ENCODE measurements at places on chromosomes 1 and 21. TPM values are rescaled to one million over a fixed set of nuclear protein-coding genes. Genes with fewer than 3 reads are reported as not detected.

The PDE4B gene
- polyA plus RNA-seq, result 17.5 TPM

The SELENBP1 gene
- polyA plus RNA-seq, result 195 TPM

The PLPPR4 gene
- 44.7 TPM for polyA plus RNA-seq

The SIK1 gene
- 6.2 TPM for polyA plus RNA-seq

The LCE1A gene
- not detected for polyA plus RNA-seq

The LCE1D gene
- not detected for polyA plus RNA-seq

The MYOG gene
- polyA plus RNA-seq, result not detected

DNA sequence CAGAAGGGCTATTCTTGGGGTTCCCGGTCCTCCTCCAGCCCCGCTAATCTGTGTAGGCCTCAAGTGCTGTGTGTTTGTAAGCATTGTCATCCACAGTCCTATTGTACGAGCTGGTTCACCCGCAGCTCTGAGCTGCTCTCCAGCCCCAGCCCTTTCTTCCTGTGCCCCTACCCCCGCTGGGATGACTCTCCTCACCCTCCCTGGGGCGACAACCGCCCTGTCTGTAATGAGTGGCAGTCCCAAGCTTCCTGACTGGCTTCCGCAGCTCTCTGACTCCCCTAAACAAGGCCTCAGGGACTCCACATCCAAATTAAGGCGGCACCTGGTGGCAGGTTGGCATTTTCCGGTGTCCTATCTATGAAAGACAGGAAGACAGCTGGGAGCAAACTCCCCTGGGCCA is 45.8 kb downstream of the TFF3 start:
- no peak for DNase-seq

DNA sequence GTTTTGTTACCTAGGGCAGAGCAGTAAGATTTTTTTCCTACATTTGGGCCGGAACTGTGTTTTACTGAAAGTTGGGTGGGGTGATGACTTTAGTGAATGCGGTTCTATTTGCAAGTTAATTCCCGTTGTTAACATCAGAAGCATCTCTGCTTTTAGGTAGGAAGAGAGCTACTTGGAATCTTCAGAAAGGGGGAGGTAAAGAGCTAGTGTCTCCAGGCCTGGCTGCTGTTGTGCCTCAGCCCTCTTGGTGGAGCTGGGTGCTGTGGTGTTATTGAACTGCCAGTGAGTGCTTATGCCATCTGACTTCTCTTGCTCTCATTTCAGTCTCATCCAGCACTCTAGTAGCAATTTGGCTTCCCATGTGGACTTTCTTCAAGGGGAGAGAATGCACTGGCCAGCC is 3.4 kb downstream of the KDM4A start:
- no peak for DNase-seq

- no peak for DNase-seq
Observed at GRCh38 chr1:87370544-87370943, 41.9 kb downstream of the LMO4 start.

DNA sequence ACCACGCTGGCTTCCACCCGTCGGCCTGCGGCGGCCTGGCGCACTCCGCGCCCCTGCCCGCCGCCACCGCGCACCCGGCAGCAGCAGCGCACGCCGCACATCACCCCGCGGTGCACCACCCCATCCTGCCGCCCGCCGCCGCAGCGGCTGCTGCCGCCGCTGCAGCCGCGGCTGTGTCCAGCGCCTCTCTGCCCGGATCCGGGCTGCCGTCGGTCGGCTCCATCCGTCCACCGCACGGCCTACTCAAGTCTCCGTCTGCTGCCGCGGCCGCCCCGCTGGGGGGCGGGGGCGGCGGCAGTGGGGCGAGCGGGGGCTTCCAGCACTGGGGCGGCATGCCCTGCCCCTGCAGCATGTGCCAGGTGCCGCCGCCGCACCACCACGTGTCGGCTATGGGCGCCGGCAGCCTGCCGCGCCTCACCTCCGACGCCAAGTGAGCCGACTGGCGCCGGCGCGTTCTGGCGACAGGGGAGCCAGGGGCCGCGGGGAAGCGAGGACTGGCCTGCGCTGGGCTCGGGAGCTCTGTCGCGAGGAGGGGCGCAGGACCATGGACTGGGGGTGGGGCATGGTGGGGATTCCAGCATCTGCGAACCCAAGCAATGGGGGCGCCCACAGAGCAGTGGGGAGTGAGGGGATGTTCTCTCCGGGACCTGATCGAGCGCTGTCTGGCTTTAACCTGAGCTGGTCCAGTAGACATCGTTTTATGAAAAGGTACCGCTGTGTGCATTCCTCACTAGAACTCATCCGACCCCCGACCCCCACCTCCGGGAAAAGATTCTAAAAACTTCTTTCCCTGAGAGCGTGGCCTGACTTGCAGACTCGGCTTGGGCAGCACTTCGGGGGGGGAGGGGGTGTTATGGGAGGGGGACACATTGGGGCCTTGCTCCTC is 1.9 kb downstream of the OLIG2 start:
- no peak for DNase-seq

DNA sequence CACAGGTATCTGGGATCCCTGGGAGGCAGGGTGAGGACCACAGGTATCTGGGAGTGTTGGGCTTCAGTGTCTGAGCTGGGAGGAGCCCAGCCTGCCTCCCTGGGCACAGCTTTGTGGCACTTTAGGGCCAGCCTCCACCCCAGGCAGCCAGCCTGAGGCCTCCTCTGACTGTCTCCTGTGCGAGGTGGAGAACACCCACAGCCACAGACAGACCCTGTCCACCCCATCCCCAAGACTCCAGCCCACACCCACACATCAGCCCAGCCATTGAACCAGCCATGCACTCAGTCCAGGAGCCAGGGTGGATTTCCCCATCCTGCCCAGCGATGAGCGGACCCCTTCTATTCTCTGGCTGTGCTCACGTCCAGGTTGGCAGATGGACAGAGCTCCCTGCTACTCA is 21.8 kb upstream of the TNFRSF1B start:
- DNase-seq, result no peak

GRCh38 chr21:46667741-46668380 is 32.4 kb downstream of the PRMT2 start:
- DNase-seq, result no peak

GRCh38 chr1:180945551-180945950 is 32.9 kb downstream of the KIAA1614 start:
- no peak for DNase-seq

DNA sequence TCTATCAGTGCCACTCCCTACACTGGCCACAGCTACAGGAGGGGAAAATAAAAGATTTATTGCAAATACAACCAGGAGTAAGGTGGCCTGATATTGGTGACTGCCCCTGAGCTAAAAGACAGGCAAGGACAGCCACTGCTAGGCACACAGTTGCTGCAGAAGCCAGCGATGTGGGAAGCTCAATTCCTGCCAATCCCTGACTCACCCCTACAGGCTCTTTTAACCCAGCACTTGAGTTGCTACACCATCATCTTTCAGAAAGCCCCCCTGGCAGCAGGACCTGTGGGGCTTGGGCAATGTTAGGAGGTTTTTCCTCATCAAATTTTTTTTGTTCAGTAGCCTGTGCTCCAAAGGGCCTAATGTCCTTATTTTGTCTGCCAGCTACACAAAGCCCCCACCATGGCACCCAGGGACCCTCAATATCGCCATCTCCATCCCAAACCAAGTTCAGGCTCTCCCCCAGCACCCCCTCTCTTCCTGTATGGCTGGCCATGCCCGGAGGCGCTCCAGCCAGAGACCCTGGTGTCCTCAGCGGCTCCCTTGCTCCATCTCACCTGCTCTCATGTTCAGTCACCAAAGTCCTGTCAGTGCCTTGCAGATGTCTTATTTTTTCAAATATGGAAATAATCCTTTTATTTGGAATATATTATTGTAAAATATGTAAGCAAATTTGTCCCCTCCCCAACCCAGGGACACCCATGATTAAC is 13.4 kb downstream of the CLEC20A start:
- no peak for DNase-seq

- DNase-seq, result peak; percentile 38
Observed at GRCh38 chr1:110068646-110069403, 1.6 kb downstream of the ALX3 start.

DNA sequence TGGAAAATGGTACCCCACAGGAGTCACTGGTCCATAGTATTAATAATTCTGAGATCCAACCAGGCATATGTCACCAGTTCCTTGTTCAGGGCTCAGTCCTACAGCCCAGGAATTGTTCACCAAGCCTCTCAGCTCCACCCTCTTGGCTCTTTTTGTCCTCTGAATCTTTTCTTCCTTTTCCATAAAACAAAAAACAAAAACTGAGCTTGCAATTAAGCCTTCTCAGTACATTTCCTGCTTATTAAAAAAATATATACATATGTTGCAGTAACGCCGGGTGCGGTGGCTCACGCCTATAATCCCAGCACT is 23.4 kb upstream of the KIF1B start:
- no peak for DNase-seq

- no peak for DNase-seq
Observed at GRCh38 chr1:2352341-2352896, 38.9 kb downstream of the MORN1 start.

DNA sequence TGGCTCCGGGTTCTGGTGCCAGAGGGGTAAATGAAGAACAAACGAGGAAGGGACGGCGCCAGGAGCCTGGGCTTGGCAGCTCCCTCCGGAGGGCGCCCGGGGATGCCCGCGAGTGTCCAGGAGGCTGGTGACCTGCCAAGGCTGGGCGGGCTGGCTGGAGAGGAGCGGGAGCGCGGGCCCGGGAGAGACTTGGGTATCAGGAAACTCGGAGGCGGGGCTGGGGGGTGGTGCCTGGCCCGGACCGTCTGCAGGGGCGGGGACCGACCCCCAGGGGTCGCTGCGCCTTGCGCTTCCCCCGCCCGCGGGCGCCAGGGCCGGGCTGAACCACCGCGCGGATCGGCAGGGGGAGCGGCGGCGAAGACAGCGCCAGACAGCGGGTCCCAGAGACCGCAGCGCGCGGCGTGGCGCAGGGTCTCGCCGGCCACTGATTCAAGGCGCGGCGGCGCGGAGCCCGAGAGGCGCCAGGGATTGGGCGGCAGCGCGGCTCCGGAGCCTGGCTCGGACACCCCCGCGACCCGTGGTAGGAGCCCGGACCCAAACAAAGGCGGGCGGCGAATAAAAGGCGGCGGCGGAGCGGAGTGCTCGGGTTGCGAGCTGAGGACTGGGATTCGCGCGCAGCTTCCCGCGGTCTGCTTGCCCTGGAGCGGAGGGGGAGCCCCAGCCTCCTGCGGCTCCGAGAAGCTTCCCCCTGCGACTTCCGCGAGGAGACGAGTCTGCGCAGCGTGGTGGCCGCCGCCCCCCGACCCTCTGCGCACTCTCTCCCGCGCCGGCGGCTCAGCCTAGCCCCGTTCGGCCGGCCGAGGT is at the start of gene DISP3:
DISP3 (plus strand) TSS at position 585 of the 804 bp plus-strand sequence. CDS start 21,838 bp downstream, outside the sequence.
- DNase-seq, result peak; percentile 73

GRCh38 chr1:184300446-184300845 is 86.4 kb upstream of the C1orf21 start:
- DNase-seq, result no peak

- no peak for DNase-seq
Observed at GRCh38 chr1:92929461-92929860, 31.8 kb downstream of the DIPK1A start.

DNA sequence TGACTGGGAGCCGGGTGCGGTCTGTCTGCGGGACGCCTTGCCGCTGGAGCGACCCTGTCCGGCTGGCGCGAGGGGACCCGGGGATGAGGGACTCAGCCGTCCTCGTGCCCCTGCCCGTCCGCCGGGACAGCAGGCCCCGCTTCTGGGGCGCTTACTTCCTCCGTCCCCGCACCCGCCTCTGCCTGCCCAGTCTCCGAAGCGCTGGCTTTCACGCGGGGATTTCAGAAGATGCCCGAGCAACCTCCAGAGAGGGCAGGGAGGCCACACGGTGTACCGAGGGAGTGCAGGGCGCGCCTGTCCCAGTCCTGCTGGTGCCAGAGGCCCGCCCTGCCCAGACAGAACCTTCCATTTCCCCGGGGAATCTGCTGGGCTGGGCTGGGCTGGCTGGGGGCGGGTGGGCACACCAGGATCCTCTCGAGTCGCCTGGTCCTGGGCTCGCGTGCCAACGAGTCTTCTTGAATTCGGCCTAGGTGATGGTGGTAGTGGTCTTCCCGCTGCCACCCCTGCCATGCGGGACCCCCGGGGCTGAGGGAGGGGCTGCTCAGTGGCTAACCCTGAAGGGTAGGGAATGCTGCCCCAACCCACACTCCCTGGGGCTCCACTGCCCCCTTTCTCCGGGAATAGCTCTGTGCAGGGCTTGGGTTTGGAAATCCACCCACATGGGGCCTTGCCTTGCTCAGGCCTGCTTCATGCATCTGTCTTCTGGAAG is 2.5 kb upstream of the TRPM2 start:
- no peak for DNase-seq

DNA sequence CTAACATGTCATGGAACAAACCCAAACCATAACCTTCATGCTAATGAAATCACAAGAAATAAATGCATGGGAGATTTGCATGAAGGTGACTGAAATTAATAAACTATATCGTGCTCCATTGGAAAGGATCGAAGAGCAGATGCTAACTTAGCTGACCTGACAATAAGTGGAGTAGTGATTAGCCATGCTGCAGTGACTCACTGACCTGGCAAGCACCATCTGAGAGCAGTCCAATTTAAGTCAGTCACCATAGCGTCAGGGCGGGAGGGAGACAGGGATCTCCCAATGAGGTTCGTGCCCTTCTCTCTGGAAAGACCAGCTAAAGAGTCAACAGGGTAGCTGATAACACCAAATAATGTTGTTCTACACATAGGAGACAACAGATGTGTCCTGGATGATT is 21.5 kb downstream of the OLIG2 start:
- no peak for DNase-seq

DNA sequence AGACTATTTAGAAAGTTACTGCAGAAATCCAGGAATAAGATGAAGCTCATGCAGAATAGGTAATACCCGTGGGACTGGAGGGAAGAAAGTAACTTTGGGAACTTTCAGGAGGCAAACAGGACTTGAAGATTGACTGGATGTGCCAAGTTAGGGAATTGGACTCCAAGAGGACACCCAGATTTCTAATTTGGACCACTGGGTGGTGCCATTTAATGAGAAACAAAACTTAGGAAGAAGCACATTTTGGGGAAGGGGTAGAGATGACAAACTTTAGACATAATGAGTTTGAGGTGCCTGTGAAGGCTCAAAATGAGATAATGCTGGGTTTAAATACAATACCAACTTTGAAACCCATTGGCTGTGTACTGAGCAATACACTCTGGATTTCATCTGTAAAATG is 3.3 kb upstream of the B4GALT3 start:
- DNase-seq, result no peak

GRCh38 chr1:76239470-76239918 is 164.9 kb downstream of the ST6GALNAC3 start:
- no peak for DNase-seq

- no peak for DNase-seq
Observed at GRCh38 chr1:12604114-12604874, 13.7 kb downstream of the DHRS3 start.

DNA sequence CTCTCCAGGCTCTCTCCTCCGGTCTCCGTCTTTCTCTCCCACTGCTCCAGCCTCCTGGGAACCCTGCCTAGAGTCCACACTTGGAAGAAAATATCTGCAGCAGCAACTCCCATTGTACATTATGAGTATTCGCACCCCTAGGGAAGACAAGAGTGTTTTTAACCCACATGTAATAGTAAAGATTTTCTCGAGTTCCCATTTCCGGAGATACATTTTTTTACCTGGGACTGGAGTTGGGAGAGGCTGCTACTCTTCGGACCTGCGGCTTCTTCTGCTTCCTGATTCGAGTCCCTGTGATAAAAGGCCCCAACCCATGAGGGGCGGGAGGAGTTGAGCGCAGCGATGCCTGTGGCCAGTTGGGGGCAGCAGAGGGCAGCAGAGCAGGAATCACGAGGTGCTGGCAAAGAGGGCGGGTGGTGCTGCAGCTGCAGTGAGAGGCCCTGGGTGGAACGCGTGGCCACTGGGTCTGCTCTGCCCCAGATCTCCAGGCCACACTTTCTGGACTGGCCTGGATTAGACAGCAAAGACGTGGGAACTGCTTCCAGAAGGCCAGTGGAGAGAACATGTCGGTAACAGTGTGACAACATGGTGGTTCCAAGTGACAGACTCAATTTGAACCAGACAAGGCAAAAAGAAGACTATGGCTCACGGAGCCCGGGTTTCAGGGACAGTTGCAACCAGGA is 221.0 kb upstream of the CSF3R start:
- DNase-seq, result peak; percentile 61

All from right lung (tissue), 10 donors.